ENCODE measurements at places on chromosomes 16 and 17. TPM values are rescaled to one million over a fixed set of nuclear protein-coding genes. Genes with fewer than 3 reads are reported as not detected.

The NOS2 gene
- total RNA-seq: 1.0 TPM

The TPPP3 gene
- 135 TPM for total RNA-seq

The MYLK3 gene
- 13.6 TPM for total RNA-seq

The CCL11 gene
- not detected for total RNA-seq

The TBX2 gene
- 5.2 TPM for total RNA-seq

The C17orf50 gene
- total RNA-seq: not detected

The RAMP2 gene
- total RNA-seq: 16.2 TPM

The PRAC1 gene
- total RNA-seq: not detected

The SLC6A2 gene
- total RNA-seq: 1.0 TPM

The KRT25 gene
- not detected for total RNA-seq

The KCTD19 gene
- total RNA-seq: not detected

The ZCCHC14 gene
- total RNA-seq: 11.5 TPM

The PRDM7 gene
- total RNA-seq: not detected

The MMP28 gene
- 4.2 TPM for total RNA-seq

The TEKT3 gene
- total RNA-seq: not detected

The AOC2 gene
- total RNA-seq: 0.52 TPM

The AHSP gene
- total RNA-seq: 150 TPM

The MARVELD3 gene
- total RNA-seq: not detected

The CHST4 gene
- total RNA-seq: not detected

The VPS9D1 gene
- total RNA-seq: 3.1 TPM

The RECQL5 gene
- total RNA-seq: 11.0 TPM

The C16orf87 gene
- total RNA-seq: 11.0 TPM

The TBC1D3K gene
- total RNA-seq: not detected

The EVI2A gene
- total RNA-seq: 1.0 TPM

The CHST5 gene
- not detected for total RNA-seq
